Stimulated activated CD8-positive, alpha-beta memory T cell treated with anti-CD3 and anti-CD28 coated beads, Interleukin-2, amount 100 ng/mL, for 48 hours (primary cell): ENCODE measurements at places on chromosomes 7 and 10.

DNA sequence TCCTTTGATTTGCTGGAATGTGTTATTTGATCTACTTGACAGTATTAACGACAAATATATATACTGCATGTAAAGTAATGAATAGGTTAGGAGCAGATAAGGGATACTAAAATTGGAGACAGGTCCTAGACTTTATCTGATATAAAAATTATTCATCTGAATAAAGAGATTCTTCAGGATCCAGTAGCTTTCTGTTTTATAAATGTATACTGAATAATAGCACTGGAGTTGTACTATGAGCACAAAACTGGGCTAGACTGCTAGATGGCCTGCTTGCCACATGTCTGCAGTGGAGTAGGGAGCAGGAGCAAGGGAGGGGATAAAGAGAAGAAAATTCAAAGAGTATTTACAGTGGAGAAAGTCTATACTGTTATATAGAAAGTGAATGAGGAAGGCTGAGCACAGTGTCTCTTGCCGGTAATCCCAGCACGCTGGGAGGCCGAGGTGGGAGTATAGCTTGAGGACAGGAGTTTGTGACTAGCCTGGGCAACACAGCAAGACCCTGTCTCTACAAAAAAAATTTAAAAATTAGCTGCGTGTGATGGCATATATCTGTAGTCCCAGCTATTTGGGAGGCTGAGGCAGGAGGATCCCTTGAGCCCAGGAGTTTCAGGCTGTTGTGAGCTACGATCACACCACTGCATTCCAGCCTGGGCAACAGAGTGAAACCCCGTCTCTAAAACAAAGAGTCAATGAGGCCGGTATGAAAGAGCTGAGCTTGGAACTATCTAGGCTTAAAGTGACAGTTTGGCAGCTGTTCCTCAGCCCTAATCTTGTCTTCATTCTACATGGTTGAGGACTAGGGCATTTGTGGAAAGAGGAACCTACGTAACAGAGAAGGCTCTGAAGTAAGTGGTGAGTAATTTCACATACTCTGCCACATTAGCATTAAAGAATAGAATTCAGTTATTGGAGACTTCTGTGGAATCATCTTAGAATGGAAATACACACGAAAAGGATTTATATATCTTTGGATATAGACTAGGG is 41.8 kb downstream of the CD36 start:
- DNase-seq, result no peak

GRCh38 chr7:28329661-28330363 is 82.5 kb upstream of the CREB5 start:
- DNase-seq, result no peak

GRCh38 chr7:41809529-41809939 is 106.6 kb upstream of the INHBA start:
- no peak for DNase-seq

DNA sequence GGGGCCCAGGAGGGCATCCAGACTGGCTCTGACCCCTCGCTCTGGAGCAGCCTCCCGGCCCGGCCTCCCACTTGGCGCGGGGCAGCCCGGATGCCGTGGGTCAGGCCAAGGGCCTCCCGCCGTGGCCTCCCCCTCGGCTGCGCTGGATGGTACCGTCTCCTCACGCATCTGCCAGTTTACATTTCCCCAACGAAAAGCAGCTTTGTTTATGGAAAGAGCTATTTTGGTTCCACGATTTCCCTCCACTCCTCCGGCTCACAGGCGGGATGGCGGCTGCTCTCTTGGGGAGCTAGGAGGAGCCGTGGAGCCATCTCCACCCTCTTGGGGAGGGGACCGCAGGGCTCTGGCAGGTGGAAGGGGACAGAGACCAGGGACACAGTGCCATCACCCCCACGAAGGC is 93.2 kb upstream of the MYL10 start:
- no peak for DNase-seq

DNA sequence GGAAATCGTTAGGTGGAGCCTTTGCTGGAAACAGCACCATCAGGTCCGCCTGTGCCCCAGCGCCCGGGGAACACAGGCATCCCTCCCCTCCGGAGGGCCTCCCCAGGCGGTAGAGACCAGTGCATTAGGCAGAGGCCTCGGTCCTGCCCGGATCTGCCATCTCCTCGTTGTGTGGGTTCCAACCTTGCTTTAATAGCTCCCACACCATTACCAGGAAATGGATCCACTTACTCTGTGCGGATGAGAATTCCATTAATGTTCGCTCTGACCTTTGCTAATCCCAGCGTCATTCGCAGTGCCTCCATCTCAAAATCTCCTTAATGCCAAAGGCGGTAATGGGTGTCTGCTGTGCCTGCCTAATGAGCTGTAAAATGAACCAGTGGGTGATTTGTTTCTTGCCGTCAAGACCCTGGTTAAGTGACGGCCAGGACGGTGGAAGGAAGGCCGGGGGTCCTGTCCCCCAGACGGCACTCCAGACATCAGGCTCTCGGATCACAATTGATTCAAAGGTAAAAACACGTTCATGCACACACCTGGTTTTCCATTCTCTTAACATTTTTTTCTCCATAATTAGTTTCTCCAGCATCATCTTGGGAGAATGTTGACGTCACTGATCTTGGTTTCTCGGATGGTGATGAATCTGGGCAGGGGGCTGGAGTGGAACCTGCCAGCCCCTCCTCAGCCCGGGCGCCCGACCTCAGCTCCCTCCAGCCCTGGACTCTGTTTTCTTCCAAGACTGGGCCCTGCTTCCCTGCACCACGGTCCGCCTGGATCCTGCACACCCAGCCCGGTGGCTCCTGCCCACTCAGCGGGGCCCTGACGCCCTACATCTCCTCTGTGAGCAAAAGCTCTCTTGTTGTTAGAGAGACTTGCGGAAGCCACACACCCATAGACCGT is 22.8 kb upstream of the FAM20C start:
- no peak for DNase-seq
